Activated naive CD8-positive, alpha-beta T cell treated with anti-CD3 and anti-CD28 coated beads, Interleukin-2, amount 10 ng/mL, durations not matched to agents 7 days and 5 days (primary cell): ENCODE measurements at places on chromosomes 16 and 17. TPM values are rescaled to one million over a fixed set of nuclear protein-coding genes. Genes with fewer than 3 reads are reported as not detected.

- no peak overlapping the region for H3K4me3 ChIP-seq
- H3K4me1 ChIP-seq, result peaks cover 11% of the 10 kb centered on the region
- DNase-seq, result peak; percentile 64
- H3K27ac ChIP-seq, result no peak overlapping the region
- no peaks in the 10 kb centered on the region for H3K27me3 ChIP-seq
Measured at GRCh38 chr16:9134739-9135138, 43.3 kb downstream of the HAPSTR1 start.

DNA sequence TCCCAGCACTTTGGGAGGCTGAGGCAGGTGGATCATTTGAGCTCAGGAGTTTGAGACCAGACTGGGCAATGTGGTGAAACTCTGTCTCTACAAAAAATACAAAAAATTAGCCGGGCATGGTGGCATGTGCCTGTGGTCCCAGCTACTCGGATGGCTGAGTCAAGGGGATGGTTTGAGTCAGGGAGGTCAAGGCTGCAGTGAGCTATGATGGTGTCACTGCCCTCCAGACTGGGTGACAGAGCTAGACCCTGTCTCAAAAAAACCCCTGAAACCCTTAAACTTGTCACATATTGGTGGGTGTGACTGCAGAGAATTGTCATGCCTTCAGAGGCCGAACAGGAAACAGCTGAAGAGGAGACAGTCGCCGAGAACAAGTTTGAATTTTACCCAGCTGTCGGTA, 13.4 kb downstream of the RPTOR start:
- peaks cover 1% of the 10 kb centered on the region for H3K4me1 ChIP-seq
- H3K27ac ChIP-seq, result no peak overlapping the region
- H3K27me3 ChIP-seq, result no peaks in the 10 kb centered on the region
- DNase-seq, result no peak
- H3K4me3 ChIP-seq, result no peak overlapping the region

PAM16 gene
- 42.5 TPM for total RNA-seq

GRCh38 chr17:44130693-44131349, 7.4 kb upstream of the HDAC5 start:
- no peak for DNase-seq
- no peak overlapping the region for H3K4me3 ChIP-seq
- H3K36me3 ChIP-seq, result no peaks in the 10 kb centered on the region
- H3K4me1 ChIP-seq, result peaks cover 2% of the 10 kb centered on the region
- H3K27me3 ChIP-seq, result no peaks in the 10 kb centered on the region

PSME3 gene
- 96.6 TPM for total RNA-seq

DNA sequence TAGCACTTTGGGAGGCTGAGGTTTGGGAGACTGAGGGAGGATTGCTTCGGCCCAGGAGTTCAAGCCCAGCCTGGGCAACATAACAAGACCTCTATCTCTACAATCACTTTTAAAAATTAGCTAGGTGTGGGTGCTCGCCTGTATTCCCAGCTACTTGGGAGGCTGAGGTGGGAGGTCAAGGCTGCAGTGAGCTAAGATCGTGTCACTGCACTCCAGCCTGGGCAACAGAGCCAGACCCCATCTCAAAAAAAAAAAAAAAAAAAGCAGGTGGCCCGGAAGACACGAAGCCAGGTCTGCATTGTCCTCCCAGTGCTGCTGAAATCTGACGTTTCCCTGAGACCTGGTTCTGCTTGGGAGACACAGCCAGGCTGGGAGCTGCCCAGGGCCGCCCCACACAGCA, 18.8 kb upstream of the TIMP2 start:
- no peak overlapping the region for H3K27ac ChIP-seq
- H3K36me3 ChIP-seq, result no peaks in the 10 kb centered on the region
- peaks cover 1% of the 10 kb centered on the region for H3K27me3 ChIP-seq
- DNase-seq, result no peak
- no peak overlapping the region for H3K4me3 ChIP-seq

GP2 gene
- total RNA-seq, result not detected

ASPHD1 gene
- total RNA-seq, result 0.42 TPM

- peaks cover 22% of the 10 kb centered on the region for H3K36me3 ChIP-seq
- no peak overlapping the region for H3K4me3 ChIP-seq
- H3K4me1 ChIP-seq, result peaks cover 4% of the 10 kb centered on the region
- H3K27me3 ChIP-seq, result no peaks in the 10 kb centered on the region
- no peak for DNase-seq
Measured at GRCh38 chr17:4100883-4101756, 41.7 kb downstream of the ZZEF1 start.

PRCD gene
- 0.78 TPM for total RNA-seq

CPHXL2 gene
- not detected for total RNA-seq

CCDC154 gene
- 6.5 TPM for total RNA-seq

NCOR1 gene
- 161 TPM for total RNA-seq

GRCh38 chr17:42404326-42405055, 16.2 kb upstream of the STAT3 start:
- H3K4me3 ChIP-seq, result no peak overlapping the region
- no peaks in the 10 kb centered on the region for H3K36me3 ChIP-seq
- H3K27me3 ChIP-seq, result no peaks in the 10 kb centered on the region
- H3K4me1 ChIP-seq, result peaks cover 27% of the 10 kb centered on the region

GRCh38 chr17:18182978-18183333, 672 bp upstream of the ALKBH5 start:
- peak; percentile 89 for DNase-seq
- peaks cover 22% of the 10 kb centered on the region for H3K36me3 ChIP-seq
- H3K27ac ChIP-seq, result peak overlapping the region; percentile 98
- peaks cover 33% of the 10 kb centered on the region for H3K4me1 ChIP-seq
- no peaks in the 10 kb centered on the region for H3K27me3 ChIP-seq
- H3K4me3 ChIP-seq, result peak overlapping the region; percentile 91

DNA sequence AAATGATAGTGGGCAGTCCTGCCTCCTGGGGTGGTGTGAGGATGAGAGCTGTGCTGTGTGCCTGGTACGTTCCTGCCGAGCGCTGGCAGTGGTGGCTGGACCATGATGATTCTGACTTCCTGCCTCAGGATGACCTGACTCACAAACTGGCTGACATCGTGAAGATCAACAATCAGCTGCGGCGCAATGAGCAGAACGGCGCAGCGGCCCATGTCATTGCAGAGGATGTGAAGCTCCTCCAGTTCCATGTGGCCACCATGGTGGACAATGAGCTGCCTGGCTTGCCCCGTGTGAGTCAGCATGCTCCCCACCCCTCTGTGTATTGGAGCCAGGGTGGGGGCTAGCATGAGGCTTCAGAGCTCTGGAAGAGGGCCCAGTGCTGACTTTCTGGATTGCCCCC, 13.1 kb downstream of the POLR2A start:
- H3K4me3 ChIP-seq, result no peak overlapping the region
- peaks cover 15% of the 10 kb centered on the region for H3K4me1 ChIP-seq
- H3K36me3 ChIP-seq, result peaks cover 49% of the 10 kb centered on the region
- no peak for DNase-seq

GRCh38 chr17:12693640-12694039, 27.9 kb downstream of the MYOCD start:
- H3K27ac ChIP-seq, result no peak overlapping the region
- no peak overlapping the region for H3K4me3 ChIP-seq
- no peak for DNase-seq

DNA sequence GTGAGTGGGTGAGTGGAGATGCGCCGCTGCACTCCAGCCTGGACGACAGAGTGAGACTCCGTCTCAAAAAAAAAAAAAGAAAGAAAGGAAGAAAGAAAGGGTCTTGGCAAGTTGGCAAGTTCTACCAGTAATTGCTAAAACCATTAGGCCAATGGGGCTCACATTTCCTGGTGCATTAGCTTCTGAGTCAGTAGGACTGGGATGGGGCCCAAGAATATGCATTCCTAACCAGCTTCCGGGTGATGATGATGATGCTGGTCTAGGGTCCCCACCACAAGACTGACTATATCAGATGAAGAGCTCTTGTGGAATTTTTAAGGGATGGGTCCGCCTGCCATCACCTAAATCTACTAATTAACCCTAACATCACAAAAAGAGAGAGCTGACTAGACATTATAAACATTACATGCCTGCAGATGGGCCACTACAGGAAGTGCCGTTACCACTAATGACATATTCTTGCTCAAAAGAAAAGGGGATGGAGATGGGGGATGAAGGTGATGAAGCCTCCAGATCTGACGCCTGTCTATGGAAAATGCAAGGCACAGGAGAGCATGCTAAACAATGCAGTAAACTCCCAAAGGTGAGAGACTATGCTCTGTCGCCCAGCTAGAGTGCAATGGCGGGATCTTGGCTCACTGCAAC, 13.1 kb downstream of the MYH11 start:
- H3K4me3 ChIP-seq, result no peak overlapping the region
- H3K27ac ChIP-seq, result no peak overlapping the region
- H3K27me3 ChIP-seq, result peaks cover 5% of the 10 kb centered on the region
- DNase-seq, result no peak
- no peaks in the 10 kb centered on the region for H3K36me3 ChIP-seq
- H3K4me1 ChIP-seq, result no peaks in the 10 kb centered on the region

DNA sequence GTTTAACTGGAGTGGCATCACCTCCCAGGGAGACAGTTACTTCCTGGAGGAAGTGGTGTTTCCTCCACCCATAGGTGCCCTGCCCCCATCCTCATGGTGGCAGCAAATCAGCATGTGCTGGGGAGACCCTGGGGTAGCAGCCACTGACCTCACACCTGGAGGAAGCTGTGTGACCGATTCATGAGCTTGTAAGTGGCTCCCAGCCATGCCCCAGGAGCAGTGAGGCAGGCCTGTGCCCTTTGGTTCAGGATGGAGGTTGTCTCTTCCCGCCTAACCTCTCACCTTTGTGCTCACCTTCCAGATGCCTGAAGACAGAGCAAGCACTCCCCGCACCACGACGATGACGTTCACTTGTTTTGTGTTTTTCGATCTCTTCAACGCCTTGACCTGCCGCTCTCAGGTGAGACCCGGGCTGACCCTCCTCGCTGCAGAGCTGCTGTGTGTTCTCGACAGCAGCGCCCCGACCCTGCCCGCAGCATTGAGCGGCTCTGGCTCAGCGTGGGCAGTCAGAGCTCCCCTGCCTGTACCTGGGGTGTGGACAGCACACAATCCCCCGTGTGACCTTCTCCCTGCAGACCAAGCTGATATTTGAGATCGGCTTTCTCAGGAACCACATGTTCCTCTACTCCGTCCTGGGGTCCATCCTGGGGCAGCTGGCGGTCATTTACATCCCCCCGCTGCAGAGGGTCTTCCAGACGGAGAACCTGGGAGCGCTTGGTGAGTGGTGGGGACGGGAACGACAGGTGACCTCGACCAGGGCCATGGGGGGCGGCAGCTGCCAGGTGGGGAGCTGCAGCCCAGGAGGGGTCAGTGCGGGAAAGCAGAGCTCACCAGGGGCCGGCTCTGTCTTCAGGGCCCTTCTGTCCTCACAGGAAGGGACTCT, 42.8 kb downstream of the MEAK7 start:
- H3K27ac ChIP-seq, result no peak overlapping the region
- DNase-seq, result peak; percentile 26
- peaks cover 6% of the 10 kb centered on the region for H3K4me1 ChIP-seq
- peaks cover 48% of the 10 kb centered on the region for H3K36me3 ChIP-seq
- H3K27me3 ChIP-seq, result no peaks in the 10 kb centered on the region
- H3K4me3 ChIP-seq, result no peak overlapping the region

DNA sequence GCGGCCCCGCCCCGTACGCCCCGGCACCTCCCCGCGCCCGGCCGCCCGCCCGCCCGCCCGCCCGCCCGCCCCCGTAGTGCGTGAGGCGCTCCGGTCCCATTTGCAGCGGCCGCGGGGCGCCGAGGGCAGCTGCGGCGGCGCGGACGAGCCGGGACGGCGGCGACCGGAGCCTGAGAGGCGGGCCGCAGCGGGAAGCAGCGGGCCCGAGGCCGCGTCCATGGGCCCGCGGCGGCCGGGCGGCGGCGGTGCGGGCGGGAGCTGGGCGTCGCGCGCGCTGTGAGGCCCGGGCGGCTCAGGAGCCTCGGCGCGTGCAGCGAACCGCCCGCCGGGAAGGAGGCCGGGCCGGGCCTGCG, at the start of gene MPRIP:
TSS of gene MPRIP (plus strand) at position 74 of the 353 bp plus-strand sequence. CDS start 392 bp downstream, outside the sequence.
- DNase-seq, result no peak
- H3K27ac ChIP-seq, result peak within 1 kb of the TSS; percentile 67
- H3K36me3 ChIP-seq, result peaks cover 4% of the 10 kb centered on the region
- peak within 1 kb of the TSS; percentile 91 for H3K4me3 ChIP-seq
- H3K4me1 ChIP-seq, result peaks cover 35% of the 10 kb centered on the region

KRTAP2-3 gene
- total RNA-seq, result not detected

HSDL1 gene
- 12.5 TPM for total RNA-seq

DNA sequence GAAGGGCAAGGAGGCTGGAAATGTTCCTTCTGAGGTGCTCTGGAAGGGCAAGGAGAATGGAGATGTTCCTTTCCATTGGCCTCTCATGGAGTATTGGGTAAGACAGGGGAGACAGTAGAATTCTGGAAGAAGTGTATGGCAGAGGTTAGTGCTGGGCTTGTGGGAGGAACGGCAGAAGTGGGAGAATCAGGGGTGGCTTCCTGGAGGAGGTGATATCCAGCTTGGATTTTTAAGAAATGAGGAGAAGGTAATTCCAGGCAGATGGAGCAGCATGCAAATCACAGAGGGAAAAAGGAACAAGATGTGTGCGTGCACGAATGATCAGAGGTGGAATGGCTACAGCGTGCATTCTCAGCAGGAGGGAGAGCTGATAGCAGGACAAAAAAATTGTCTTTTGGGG, 45.1 kb upstream of the ASIC2 start:
- no peaks in the 10 kb centered on the region for H3K4me1 ChIP-seq
- H3K27me3 ChIP-seq, result peaks cover 5% of the 10 kb centered on the region
- H3K27ac ChIP-seq, result no peak overlapping the region
- DNase-seq, result no peak
- H3K36me3 ChIP-seq, result no peaks in the 10 kb centered on the region

GRCh38 chr17:40606548-40607353, 40.9 kb downstream of the SMARCE1 start:
- peaks cover 84% of the 10 kb centered on the region for H3K4me1 ChIP-seq
- H3K27me3 ChIP-seq, result no peaks in the 10 kb centered on the region
- DNase-seq, result no peak
- H3K27ac ChIP-seq, result peak overlapping the region; percentile 98
- H3K4me3 ChIP-seq, result peak overlapping the region; percentile 67

DNA sequence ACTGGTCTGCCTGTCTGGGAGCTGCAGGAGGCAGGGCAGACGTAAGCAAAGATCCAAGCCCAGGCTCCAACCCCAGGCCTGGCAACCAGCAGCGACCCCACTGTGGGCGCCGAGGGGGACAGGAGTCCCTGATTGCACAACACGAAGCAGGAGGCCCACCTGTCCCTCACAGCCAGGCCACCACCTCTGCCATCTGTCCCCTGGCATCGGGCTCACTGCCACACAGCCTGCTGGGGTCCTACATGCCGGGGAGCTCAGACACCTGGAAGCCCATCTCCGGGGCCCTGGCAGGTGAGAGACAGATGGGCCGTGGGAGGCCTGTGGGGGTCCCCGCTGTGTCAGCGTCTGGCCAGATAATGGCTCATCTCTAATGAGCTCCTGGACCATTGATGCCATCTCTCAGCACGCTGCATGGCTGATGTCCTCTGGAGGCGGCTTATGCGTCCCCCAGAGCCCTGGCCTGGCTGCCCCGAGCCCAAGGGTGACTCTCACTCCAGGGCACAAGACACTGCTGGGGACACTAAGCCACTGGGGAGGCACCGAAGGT, 11.3 kb upstream of the RASD1 start:
- no peak for DNase-seq
- H3K4me3 ChIP-seq, result no peak overlapping the region
- no peaks in the 10 kb centered on the region for H3K36me3 ChIP-seq
- peaks cover 4% of the 10 kb centered on the region for H3K4me1 ChIP-seq
- no peak overlapping the region for H3K27ac ChIP-seq
- H3K27me3 ChIP-seq, result no peaks in the 10 kb centered on the region

SULT1A3 gene
- total RNA-seq, result 31.8 TPM

SYT17 gene
- total RNA-seq, result not detected

- peak overlapping the region; percentile 92 for H3K4me3 ChIP-seq
- peaks cover 28% of the 10 kb centered on the region for H3K36me3 ChIP-seq
- no peaks in the 10 kb centered on the region for H3K27me3 ChIP-seq
- peaks cover 19% of the 10 kb centered on the region for H3K4me1 ChIP-seq
- H3K27ac ChIP-seq, result peak overlapping the region; percentile 97
Measured at GRCh38 chr17:42833767-42834422, 698 bp downstream of the PSME3 start.

GRCh38 chr17:79454826-79455225, 156.0 kb downstream of the RBFOX3 start:
- no peak overlapping the region for H3K27ac ChIP-seq
- H3K36me3 ChIP-seq, result no peaks in the 10 kb centered on the region
- no peaks in the 10 kb centered on the region for H3K27me3 ChIP-seq
- DNase-seq, result no peak
- H3K4me1 ChIP-seq, result no peaks in the 10 kb centered on the region
